Left renal cortex interstitium (tissue), 4 donors: ENCODE measurements at places on chromosomes 1 and 21.

- no peak for DNase-seq
Measured at GRCh38 chr1:155241069-155241679, 14.1 kb downstream of the ENTREP3 start.

DNA sequence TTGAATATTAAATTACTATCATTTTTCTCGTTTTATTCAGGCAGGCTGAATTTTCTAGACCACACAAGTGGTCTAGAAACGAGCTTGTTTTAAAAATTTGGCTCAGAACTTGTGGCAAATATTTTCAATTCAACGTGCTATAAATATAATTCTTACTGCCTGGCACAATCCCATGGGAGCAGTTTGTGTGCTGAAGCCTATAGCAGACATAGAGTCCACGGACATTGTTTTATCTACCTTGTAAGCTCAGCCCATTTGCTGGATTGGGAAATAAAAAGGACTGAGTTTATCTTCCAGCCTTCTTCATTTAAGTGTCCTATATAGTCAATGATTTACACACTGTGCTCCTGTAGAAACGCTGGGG is 103.4 kb downstream of the ZBTB18 start:
- DNase-seq, result no peak

GRCh38 chr21:33434770-33435360 is 31.7 kb downstream of the IFNGR2 start:
- DNase-seq, result no peak

GRCh38 chr1:27632387-27633297 is 2.3 kb downstream of the FGR start:
- DNase-seq, result no peak

DNA sequence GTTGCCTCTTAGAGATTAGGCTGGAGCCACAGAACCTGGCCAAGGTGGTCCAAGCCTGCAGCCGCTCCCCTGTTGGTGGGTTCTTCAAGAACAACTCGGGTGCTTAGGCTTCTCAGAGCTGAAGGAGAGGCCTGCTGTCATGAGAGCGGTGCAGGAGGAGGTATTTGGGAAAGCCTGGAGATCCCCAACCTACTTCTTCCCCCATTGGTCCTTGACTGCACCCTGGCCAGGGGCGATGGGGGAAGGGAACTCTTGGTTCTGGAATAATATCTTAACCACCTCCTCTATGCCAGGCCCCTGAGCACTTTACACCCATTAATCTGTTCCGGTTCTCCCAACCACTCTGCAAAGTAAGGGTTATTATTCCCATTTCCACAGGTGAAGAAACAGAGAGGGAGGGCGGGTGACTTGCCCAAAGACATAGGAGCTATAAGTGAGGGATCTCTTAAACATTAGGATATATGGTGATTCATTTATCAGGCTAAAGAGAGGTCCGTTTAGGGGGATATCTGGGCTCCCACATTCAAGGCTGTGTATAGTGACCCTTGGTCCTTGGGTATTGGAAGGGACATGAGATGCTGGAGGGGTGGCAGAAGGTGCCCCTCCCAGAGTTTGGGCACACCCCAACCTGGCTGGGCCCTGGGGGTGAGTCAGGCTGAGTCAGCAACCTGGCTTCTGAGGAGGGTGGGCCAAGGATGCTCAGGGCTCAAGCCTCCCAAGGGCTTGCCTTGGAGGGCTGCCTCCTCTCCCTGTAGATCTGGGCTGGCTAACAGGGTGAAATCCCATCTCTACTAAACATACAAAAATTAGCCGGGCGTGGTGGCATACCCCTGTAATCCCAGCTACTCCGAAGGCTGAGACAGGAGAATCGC is 5.2 kb downstream of the TRNP1 start:
- DNase-seq, result no peak

GRCh38 chr1:169696273-169697100 is 14.9 kb downstream of the SELL start:
- DNase-seq, result no peak

DNA sequence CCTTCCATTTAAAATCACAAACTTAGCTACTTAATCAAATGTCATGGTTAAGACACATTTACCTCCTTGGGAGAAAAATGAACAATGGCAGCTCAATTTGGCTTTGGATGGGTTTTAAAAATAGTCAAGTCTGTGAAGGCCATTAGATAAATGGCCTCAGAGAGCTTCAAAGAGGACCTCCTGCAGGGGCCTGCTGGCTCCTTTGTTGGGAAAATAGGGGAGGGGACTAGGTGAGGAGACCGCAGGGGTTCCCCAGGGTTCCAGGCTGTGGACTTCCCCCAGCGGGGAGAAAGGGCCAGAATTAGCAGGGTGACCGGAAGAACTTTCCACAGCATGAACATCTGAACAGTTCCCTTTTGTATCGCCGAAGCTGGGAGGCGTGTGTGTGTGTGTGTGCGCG is 3.4 kb upstream of the AJAP1 start:
- DNase-seq, result no peak

GRCh38 chr1:31483012-31483946 is 70.3 kb downstream of the SERINC2 start:
- DNase-seq, result no peak
